Activated CD4-positive, alpha-beta memory T cell treated with anti-CD3 and anti-CD28 coated beads for 36 hours (primary cell): ENCODE measurements at places on chromosomes 1 and 21. TPM values are rescaled to one million over a fixed set of nuclear protein-coding genes. Genes with fewer than 3 reads are reported as not detected.

GRCh38 chr1:24235921-24236788, 49.1 kb upstream of the IFNLR1 start:
- H3K4me1 ChIP-seq, result peaks cover 16% of the 10 kb centered on the region
- no peak overlapping the region for H3K27ac ChIP-seq
- DNase-seq, result peak; percentile 83

DNA sequence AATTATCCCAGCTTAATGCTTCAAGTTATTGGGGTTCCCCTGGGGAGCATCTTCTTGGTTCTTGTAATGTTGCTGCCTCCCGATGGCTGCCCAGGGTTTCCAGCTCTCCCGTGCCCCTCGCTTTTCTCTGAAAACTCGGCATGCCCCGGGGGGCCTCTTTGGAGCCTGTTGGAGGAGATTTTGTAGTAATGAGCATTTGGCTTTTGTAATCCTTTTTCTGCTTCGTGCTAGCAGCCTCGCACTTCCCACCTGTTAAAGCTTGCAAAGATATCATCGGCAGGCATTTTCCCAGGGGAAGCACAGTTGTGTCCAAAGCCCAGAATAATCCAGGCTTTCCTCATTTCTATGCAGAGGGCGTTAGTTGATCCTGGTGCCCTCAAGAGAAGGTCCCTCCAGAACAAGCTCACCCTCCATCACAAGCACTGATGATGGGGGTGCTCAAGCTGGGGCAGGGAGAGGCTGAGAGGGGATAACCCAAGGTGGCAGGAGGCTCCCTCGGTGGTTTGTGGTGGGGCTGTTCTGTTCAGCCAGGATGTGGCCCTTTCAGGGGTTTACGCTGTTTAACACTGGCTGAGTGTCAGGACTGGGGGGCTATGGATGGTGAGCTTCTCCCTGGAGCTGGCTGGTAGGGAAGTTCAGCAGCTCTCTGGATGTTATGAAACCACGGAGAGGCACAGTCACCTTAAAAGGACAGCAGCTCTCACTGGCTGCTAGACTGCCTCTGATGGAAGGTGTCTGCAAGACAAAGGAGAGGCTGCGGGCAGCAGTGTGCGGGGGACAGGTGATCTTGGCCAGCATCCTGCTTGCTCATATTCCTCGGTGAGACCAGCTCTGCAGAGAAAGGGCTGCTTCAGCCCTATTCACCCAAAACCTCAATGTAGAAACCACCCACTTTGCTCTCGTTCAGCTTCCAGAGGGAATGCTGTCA, 477.1 kb upstream of the VAMP3 start:
- H3K4me1 ChIP-seq, result no peaks in the 10 kb centered on the region
- no peak overlapping the region for H3K27ac ChIP-seq
- DNase-seq, result no peak
- H3K27me3 ChIP-seq, result no peaks in the 10 kb centered on the region
- no peaks in the 10 kb centered on the region for H3K36me3 ChIP-seq

DNA sequence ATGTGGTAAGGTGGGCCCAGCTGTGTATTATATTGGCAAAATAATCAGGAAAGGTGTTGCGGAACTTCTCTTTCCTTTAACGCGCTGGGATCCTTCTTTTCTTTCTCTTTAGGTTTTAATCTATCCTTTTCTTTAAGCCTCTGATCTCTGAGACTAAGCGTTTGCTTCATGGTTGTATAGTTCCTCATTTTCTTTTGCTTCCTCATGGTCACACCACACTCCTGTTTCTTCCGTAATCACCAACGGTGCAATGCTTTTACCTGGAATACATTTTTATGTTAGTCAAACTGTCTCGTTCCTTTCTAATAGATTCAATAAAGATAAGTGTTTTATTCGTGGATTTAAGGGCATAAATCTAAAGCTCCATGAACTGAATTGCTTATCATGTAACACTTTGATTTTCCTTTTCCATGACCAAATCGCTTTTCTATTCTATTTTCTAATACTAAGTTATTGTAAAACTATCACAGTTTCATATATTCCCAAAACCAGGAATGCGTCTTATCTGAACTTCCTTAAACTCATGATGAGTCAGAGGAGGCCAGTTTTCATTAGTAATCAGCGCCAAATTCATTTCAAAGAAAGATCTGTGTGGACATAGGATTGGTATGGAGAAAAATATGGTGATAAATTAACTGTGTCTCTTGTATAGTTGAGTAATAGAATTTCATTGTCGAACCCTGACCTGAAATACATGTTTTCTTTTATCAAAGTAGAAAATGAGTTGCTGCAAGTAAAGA, 12.2 kb downstream of the SDCCAG8 start:
- no peaks in the 10 kb centered on the region for H3K36me3 ChIP-seq
- H3K4me3 ChIP-seq, result no peak overlapping the region
- no peak for DNase-seq
- peaks cover 10% of the 10 kb centered on the region for H3K4me1 ChIP-seq
- no peak overlapping the region for H3K27ac ChIP-seq

GRCh38 chr1:183025782-183026774, 2.9 kb downstream of the LAMC1 start:
- no peak for DNase-seq
- no peaks in the 10 kb centered on the region for H3K36me3 ChIP-seq
- peaks cover 67% of the 10 kb centered on the region for H3K27me3 ChIP-seq
- H3K4me3 ChIP-seq, result no peak overlapping the region
- H3K27ac ChIP-seq, result no peak overlapping the region

GRCh38 chr1:235997931-235998330, 67.0 kb downstream of the NID1 start:
- DNase-seq, result no peak
- no peak overlapping the region for H3K4me3 ChIP-seq
- peaks cover 44% of the 10 kb centered on the region for H3K4me1 ChIP-seq
- H3K27me3 ChIP-seq, result no peaks in the 10 kb centered on the region
- H3K36me3 ChIP-seq, result no peaks in the 10 kb centered on the region

- H3K27me3 ChIP-seq, result peaks cover 12% of the 10 kb centered on the region
- no peak overlapping the region for H3K4me3 ChIP-seq
- no peaks in the 10 kb centered on the region for H3K36me3 ChIP-seq
- no peaks in the 10 kb centered on the region for H3K4me1 ChIP-seq
- no peak overlapping the region for H3K27ac ChIP-seq
Measured at GRCh38 chr21:17441370-17441769, 71.5 kb upstream of the CXADR start.

DNA sequence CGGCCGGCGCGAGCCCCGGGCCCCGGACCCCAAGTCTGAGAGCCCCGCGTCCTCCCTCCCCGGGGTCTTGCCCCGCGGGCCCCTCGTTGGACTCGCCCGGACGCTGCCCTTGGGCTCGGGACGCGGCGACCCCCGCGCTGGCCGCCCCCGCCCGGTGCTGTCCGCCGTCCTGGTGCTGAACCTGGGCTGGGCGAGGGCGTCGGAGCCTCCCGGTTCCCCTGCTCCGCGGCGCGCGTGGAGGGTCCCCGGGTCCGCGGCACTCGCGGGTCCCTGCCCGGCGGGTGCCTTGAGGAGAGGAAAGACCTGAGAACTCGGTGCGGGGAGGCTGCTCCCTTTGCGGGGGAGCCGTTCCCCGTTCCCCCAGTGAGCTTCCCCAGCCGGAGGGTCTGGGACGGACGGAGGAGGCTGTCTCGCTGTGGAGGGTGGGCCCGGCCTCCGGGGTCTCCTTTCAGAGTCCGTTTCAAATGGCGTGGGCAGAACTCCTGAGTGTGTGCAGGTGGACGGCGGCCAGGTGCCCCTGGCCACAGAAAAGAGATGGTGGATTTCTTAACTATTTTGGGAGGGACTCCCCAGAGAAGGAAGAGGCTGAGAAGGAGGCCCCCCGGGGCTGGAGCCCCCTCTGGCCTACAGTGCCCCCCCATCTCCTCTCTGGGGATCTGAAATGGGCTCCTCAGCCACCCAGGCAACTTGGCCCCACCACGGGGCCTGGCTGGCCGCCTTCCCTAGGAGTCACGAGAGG, 595 bp downstream of the GABRD start:
- no peak overlapping the region for H3K4me3 ChIP-seq
- H3K27me3 ChIP-seq, result peaks cover 53% of the 10 kb centered on the region
- peaks cover 3% of the 10 kb centered on the region for H3K4me1 ChIP-seq
- H3K36me3 ChIP-seq, result no peaks in the 10 kb centered on the region
- DNase-seq, result no peak
- H3K27ac ChIP-seq, result no peak overlapping the region

DNA sequence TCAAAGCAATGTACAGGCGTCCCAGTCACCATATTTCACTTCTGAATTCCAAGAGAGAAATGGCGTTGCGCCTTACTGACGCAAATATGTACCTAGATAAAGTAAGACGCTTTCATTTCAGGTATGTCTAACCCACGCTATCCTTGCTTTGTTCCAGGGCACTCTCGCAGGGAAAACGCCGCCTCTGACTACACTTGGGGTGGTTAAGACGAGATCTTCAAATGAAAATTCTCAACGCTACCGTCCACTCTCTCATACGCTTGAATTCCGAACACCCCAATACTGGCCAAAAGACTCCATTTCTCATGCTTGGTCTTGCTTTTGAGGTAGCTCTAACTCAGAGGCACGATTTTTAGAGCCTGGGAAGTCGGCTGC, 736 bp upstream of the ZMPSTE24 start:
- H3K4me1 ChIP-seq, result peaks cover 50% of the 10 kb centered on the region
- H3K27me3 ChIP-seq, result no peaks in the 10 kb centered on the region
- peak; percentile 63 for DNase-seq
- peak overlapping the region; percentile 97 for H3K27ac ChIP-seq
- H3K36me3 ChIP-seq, result peaks cover 29% of the 10 kb centered on the region

DNA sequence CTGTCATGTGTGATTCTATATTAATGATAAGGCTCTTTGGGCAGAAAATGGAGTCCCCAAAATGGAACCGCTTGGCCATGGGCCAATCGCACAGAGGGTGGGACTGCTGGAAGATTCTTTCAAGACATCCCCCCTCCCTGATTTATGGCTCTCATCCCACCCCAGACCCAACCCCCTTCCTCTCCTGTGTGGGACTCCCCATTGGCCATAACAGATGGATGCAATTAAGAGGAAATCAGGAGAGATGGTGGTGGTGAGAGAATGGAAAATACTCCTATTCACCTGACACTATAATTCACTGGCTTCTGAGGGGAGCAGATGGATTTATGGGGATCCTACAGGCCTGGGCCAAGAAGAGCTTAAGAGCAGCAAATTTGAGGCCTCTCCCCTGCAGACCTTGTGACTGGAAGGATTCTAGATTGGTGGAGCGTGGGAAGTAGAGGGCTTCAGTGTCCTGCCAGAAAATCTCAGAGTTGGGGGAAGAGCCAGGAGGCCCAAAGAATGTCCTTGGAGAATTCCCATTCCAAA, 1.7 kb downstream of the IGFN1 start:
- H3K27me3 ChIP-seq, result peaks cover 20% of the 10 kb centered on the region
- no peak overlapping the region for H3K27ac ChIP-seq
- no peak overlapping the region for H3K4me3 ChIP-seq
- DNase-seq, result no peak
- H3K36me3 ChIP-seq, result no peaks in the 10 kb centered on the region
- peaks cover 10% of the 10 kb centered on the region for H3K4me1 ChIP-seq

DNA sequence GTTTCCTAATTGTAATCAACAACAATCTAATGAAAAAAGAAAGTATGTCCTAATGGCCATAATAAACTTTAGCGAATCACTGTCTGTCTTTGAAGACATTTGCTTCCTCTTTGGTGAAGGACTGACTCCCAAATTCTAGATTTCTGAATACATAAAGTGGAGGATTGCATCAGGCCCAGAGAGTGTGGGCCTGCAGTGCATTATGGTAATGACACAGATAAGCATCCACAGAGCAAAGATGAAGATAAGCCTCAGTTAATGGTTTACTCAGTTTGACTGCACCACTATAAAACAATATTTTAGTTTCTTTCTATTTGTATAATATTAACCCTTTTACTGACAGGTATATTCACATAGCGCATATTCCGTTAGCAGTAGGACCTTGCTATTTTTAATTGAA, 365.5 kb downstream of the KCTD3 start:
- H3K4me1 ChIP-seq, result no peaks in the 10 kb centered on the region
- H3K36me3 ChIP-seq, result no peaks in the 10 kb centered on the region
- no peak overlapping the region for H3K27ac ChIP-seq

DNA sequence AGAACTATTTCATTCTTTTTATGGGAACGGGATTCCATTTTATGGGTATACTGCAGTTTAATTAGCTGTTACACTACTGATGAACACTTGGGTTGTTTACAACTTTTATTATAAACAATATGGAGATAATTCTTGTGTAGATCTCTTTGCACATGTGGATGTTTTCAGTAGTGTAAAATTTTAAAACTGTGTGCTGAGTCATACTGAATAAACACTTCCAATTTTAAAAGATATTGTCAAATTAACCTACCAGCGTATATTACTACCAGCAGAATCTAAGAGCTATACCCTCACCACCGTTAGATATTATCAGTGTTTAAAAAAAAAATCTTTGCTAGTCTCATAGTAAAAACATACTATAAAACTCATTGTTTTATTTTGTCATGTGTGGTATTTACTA, 106.1 kb downstream of the CC2D1B start:
- no peaks in the 10 kb centered on the region for H3K4me1 ChIP-seq
- no peak overlapping the region for H3K4me3 ChIP-seq
- H3K27me3 ChIP-seq, result no peaks in the 10 kb centered on the region

DNA sequence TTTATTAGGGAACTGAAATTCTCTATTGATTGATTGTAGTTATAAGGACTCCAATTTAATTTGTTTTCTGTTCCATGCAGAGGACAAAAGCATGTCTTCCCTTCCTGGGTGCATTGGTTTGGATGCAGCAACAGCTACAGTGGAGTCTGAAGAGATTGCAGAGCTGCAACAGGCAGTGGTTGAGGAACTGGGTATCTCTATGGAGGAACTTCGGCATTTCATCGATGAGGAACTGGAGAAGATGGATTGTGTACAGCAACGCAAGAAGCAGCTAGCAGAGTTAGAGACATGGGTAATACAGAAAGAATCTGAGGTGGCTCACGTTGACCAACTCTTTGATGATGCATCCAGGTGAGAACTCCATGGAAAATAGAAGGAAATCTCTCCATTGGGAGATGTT, 1.5 kb downstream of the SETDB1 start:
- peaks cover 13% of the 10 kb centered on the region for H3K4me1 ChIP-seq
- H3K4me3 ChIP-seq, result peak overlapping the region; percentile 96
- no peak overlapping the region for H3K27ac ChIP-seq
- no peaks in the 10 kb centered on the region for H3K27me3 ChIP-seq
- H3K36me3 ChIP-seq, result peaks cover 48% of the 10 kb centered on the region

- H3K4me3 ChIP-seq, result no peak overlapping the region
- no peaks in the 10 kb centered on the region for H3K4me1 ChIP-seq
- no peak overlapping the region for H3K27ac ChIP-seq
- no peak for DNase-seq
Measured at GRCh38 chr1:29674627-29675326, 438.5 kb downstream of the PTPRU start.

FAM229A gene
- 3.6 TPM for total RNA-seq

CRABP2 gene
- total RNA-seq, result 1.1 TPM

EIF3I gene
- 297 TPM for total RNA-seq

KRTAP12-2 gene
- not detected for total RNA-seq

TEX38 gene
- total RNA-seq, result 0.21 TPM

KCNT2 gene
- total RNA-seq, result not detected
